ENCODE measurements at places on chromosomes 2 and 18.

DNA sequence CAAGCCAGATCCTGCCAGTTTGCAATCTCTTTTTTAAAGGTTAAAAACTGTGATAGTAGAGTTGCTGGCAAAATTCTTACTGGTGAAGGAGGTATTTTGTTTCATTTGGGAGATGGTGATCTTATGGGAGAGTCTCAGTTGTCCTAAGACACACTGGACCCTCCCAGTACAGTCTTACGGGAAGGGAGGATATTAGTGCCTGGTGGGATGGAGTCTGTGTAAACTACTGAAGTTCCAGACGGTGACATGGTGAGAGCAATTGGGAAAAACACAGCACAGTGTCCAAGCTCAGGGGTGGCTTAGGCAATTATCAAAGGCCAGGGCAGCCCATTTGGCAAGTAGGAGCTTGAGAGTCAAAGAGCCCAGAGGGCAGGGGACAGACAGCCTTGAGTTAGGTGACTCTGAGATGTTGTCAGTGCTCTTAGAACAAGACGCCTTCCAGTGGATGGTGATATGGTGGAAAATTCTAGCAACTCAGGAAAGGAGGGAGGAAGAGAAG is 143.7 kb upstream of the CCDC68 start:
- no peak for DNase-seq

- DNase-seq: no peak
Measured at GRCh38 chr2:81412681-81413080, 1108.1 kb upstream of the LRRTM1 start.

GRCh38 chr2:37881397-37881796 is 43.7 kb upstream of the RMDN2 start:
- no peak for DNase-seq

DNA sequence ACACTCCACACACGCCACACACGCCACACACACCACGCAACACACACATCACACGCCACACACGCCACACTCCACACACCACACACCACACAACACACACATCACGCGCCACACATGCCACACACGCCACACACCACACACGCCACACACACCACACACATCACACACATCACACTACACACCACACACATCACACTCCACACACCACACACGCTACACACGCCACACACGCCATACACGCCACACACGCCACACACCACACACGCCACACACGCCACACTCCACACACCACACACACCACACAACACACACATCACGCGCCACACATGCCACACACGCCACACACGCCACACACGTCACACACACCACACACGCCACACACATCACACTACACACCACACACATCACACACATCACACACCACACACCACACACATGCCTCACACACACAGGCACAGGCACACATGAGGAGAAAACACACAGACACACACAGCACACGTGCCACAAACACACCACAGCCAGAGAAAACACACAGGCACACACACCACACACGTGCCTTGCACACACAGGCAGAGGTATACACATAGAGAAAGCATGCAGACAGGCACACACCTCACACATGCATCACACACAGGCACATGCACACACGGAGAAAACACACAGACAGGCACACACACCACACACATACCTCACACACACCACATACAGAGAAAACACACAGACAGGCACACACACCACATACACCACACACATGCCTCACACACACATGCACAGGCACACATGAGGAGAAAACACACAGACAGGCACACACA is 241.5 kb upstream of the MYT1L start:
- no peak for DNase-seq

DNA sequence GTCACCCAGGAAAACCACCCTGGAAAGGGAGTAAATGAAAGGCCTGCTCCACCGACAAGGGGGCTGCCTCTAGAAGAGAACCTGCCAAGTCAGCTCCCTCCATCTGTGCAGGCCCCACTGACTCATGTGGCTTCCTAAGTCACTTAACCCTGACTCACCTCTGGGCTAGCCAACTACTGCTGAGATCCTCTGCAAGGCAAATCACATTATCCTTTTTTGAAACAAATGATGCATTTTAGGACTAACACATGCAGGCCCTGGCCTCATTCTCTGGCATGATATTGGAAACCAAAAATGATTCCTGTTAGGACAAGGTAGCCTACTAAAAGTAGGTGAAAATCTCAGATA is 474.6 kb downstream of the EPHA4 start:
- DNase-seq: no peak

DNA sequence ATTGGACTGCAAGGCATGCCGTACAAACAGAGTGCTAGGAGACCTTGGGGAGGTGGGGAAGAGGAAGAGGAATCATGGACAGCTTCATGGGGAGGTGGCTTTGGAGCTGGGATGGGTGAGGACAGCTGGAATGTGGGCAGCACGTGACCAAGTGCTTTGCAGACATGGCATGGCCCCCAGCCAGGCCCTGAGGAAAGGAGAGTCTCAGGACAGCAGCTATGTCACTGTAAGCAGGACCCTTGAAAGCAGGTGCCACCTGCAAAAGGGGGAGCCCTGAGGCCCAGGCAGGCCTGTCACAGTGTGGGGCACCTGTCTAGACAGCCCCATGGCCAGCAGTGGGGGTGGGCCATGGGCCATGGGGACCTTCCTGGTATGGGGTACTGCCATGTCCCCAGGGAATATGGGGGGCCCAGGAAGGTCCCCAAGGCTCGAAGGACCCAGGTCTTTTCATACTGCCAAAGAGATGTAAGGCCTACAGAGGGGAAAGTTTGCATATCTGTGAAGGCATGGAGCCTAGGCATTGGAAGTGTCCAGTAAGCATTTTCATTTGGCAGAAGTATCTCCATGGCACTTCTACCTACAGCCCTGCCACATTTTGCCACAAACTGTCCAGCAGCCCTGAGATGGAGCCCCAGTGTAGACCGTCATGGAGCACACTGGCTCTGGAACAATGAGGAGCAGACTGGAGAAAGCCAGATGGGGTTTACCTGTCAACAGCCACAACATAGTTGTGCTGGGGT is 9.9 kb downstream of the PAX8 start:
- DNase-seq: no peak

DNA sequence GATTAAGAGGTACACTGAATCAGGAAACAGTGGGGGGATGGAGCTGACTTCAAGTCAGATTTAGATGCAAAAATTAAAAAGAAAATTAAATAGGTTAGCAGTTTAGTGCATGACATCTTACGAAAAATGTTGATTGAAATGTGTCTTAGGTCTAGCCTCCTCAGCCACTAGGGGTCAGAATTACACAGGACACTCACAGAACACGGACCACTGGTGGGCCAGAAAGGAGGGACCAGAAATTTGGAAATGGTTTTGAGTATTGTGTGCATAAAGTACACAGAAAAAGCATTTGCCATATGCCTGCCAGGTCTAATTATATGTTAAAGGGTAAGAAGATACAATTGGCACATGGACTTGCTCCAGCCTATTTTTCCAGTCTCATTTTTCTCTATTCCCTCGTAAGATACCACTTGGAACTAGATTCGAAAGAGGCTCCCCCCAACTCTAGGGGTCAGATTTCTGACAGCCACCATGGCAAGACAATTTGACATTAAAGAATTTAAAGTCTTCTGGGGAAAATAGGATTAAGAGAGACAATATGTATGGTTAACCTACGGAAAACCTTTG is 550.2 kb upstream of the SETBP1 start:
- DNase-seq: peak; percentile 21

DNA sequence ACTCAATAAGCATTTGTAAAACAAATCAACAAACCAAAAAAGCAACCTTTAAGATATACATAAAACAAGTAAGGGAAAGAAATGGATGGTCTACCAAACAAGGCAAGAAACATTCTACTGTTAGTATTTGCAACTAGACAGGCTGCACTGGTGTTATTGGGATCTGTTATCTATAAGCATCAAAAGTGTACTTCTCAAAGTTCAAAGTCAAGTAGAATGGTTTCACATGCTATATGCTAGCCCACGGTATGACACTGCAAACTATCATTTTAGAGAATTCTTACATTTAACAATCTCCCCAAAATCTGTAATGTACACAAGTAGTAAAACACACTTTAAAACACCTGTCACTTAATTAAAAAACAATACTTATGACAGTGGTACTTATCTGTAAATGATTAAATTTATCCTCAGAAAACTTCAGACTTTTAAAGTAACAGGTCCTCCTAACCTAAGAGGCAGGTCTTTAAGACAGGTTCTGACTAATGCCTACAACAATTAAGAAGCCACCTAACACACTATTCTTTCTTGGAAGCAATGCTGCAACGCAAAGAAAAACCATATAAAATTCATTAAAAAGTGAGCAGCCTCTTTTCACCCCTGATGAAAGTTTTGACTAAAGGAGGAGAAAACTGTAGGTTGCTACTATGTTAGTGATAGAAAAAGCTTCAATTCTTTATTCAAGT is 34.8 kb downstream of the SMAD2 start:
- no peak for DNase-seq

GRCh38 chr2:46769809-46770208 is 145.8 kb downstream of the MCFD2 start:
- no peak for DNase-seq

DNA sequence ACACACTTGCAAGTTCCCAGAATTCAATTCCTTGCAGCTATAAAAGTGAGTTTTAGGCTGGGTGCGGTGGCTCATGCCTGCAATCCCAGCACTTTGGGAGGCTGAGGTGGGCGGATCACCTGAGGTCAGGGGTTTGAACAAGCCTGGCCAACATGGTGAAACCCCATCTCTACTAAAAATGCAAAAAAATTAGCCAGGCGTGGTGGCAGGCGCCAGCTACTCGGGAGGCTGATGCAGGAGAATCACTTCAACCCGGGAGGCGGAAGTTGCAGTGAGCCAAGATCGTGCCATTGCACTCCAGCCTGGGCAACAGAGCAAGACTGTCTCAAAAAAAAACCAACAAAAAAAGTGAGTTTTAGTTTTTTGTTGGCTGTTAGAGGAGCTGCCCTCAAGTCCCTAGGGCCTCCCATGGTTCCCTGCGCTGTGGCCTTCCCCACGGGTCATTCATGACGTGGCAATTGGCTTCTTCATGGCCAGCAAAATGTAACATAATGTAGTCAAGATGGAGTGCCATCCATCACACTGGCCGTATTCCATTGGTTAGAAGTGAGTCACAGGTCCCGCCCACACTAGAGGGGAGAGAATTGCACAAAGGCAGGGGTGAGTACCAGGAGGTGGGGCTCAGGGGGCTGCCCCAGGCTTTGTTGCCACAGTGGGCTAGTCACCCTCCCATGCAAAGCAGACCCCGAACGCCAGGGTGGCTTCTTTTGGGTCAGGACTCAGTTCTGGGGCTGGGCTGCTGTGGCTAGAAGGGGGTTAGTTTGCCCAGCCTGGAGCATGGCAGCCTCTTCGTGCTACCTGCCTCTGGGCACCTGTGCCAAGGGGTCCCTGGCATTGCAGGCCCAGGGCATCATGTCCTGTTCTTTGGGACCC is 37.7 kb upstream of the INHBB start:
- DNase-seq: no peak

DNA sequence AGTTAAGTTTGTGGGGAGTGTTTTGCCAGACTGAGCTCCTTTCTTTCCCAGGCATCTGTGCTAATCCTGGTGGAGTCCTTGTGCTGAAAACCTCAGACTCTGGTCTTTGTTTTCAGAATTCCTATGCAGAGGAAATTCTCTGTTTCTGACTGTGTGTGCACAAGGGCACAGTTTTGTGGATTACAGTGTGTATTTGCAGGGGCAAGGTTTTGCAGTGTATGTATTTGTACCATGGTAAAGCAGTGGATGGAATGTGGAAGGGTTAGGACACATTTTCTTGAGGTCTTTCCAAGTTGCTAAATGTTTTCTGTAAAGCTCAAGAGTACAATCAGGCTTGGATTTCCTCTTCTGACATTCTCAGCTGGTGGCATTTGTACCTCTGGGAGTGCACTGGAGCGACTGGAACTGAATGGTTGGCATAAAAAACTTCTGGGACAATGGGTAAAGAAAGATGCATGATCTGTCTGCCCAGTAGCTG is 139.5 kb upstream of the RND3 start:
- no peak for DNase-seq

DNA sequence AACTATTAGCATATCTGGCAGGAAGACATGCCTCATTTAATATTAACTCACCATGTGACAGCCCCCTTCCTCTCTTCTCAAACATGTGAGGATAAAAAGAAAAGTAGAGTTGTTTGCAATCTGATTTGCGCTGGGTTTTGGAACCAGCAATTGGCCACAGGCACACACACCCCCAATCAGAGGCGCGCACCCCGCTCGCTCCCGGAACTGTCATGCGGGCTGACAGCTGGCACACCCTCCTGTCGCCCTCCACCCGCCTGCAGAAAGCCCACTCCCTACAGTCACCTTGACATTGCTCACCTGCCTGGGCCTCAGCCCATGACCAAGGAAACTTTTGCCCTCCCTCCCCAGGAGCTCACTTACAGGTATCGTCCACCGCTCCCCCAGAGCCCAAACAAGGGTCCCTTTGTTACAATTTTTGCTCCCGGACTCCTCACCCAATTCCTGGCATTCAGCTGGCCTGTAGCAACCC is 1.1 kb downstream of the COBLL1 start:
- DNase-seq: peak; percentile 47

- no peak for DNase-seq
Measured at GRCh38 chr2:64581777-64582539, 57.8 kb downstream of the AFTPH start.

DNA sequence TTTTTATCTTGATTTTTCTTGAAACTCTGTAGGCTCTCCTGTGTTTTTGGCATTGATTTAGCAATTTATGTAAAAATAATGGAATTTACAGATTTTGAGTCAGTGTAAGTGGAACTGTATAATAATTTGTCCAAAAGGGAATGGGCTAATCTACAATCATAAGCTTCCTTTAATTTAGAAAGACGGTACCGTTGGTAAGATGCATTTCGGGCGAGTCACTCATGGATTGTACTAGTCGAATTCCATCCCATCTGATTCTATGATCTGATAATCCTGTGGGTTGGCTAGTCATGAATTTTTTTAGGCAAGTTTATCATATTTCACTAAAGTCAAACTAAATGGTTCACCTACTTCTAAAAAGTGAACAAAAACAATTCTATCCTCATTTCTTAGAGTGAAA is 133.4 kb downstream of the ZNF407 start:
- no peak for DNase-seq

DNA sequence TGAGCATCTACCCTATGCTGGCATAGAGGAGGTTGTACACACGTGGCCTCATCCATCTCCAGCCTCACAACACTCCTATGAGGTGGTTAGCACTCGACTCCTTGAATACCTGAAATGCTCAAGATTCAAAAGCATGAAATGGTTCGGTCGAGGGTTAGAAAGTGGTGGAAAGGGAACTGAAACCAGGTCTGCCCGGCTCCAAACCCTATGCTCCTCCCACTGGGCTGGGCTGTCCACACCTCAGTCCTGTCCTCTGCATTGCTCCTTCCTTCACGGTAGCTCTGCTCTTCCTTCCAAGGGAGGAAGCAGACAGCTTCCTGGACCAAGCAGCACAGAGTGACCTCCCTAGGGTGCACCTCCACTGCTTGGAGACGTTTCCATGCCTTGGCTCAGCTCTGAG is 565.2 kb upstream of the ID2 start:
- no peak for DNase-seq

- no peak for DNase-seq
Measured at GRCh38 chr2:202114795-202115194, 41.7 kb downstream of the KIAA2012 start.

- DNase-seq: no peak
Measured at GRCh38 chr2:186853951-186854350, 5.0 kb upstream of the ZSWIM2 start.

Measured in heart right ventricle (tissue), 16 donors.